ENCODE measurements at places on chromosomes 12 and 14.

DNA sequence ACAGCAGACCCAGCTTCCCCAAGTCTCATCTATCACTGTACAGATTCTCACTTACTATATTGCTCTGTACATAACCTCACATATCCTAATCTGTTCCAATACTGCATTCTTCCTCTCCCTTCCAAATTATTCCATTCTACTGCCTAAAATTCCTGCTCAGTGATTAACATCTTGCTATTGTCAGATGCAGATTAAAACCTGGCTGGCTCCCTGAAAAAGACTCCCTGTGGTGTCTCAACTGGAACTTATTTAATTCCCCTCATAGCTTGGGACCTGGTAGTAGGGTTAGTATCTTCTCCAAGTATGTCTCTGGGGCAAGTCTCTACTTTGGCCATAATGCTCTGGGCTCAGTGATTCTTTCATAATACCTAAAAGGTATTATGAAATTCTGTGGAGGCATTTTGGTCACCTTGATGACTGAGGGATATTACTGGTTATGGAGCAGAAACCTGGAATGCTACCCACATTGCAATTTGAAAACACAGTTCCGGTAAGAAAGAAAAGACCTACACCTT, 55.8 kb downstream of the PAWR start:
- no peak for DNase-seq

DNA sequence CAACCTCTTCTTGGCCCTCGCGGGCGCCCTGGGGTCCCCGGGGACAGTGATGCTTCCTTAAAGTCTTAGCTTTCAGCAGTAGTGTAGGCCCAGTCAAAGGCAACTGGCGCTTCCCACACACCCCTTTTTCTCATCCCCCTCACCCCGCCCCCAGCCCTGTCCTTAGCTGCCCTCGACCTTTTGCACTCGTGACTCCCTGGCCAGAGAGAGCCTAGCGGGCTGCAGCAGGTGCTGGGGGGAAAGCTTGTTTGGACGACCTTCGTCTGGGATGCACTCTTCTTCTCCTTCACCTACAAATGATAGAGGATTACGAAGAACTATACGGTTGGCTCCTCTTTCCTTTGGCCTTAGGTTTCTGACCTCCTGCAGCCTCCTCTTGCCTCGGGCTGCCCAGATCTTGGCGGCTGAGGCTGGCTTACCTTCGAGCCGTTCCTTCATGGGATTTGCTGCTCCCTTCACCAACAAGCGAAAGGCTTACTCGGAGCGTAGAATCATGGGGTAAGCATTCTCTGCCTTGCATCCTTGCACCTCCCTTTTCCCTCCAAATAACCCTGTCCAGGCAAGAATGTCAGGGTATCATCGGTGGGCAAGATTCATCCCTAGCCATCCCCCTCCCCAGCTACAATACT, 815 bp downstream of the COQ10A start:
- no peak for DNase-seq

- DNase-seq = no peak
Observed at GRCh38 chr12:71160585-71160984, 2.8 kb upstream of the TSPAN8 start.

DNA sequence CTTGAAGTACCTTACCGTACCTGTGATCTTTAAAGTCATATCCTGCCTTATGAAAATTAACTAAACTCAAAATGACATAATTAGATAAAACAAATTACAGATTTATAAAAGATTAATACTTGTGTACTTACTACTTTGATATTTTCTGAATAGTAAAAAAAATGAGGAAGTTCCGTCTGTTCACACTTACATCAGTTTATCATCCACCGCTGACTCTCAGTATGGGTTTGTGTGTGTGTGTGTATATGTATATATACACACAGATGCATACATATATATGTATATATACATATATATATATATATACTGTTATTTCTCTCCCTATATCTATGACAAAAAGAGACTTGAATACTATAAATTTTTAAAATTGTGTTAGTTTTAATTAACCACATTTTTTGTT, 65.0 kb upstream of the MON2 start:
- DNase-seq = no peak

DNA sequence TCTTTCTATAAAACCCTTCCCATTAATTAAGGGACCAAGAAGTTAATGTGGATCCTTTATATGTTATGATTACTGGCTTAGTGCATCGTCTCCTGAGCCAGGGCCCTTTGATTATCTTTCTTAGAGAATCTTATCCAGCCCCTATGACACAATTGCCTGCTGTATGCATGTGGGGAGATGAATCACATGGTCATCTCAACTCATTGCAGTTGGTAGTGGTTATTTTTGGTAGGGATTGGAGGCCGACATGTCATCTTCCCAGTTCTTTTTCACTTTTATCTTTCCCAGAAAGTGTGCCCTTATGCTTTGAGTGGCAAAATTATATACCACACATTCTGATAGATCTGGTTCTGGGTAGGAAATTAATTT, 26.0 kb downstream of the ZNF664 start:
- DNase-seq = no peak

DNA sequence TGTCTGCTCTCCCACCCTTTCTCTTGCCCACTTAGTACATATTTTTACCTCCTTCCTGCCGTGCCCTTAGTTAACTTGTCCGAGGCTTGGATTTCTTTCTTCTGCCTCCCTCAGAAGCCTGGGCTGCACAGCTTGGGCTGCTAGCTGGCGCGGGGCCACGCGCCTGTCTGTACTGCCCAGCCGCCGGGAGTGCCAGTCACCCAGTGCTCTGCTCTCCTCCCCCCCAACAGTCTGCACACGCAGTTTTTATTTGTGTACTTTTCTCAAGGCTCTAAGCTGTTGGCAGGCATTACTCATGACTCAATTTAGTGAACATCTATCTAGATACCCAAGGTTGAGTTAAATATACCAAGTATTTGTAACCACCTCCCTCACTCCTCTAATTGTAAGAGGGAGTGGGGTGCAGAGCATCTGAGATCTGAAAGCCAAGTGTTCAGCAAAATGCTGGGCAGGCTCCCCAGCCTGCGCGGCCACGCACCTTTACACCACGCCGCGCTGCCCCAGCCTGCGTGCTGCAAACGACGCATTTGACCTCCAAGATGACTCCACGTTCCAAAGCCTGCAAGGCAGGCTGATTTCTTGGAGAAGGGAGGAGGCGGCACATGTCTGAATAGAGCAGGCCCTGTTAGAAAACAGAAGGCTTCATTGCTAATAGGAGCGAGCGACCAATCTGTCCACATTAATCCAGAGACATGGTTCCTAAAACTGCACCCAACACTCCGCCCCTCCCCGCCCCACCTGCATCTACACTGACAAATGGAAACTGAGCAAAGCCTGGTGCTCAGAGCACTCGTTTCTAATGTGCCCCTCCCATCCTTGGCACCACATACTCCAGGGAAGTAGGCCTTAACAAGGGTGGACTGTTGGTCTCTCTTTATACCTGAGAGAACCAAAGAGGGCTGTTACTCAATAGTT, 18.2 kb upstream of the CACNA2D4 start:
- DNase-seq = no peak

- DNase-seq = no peak
Observed at GRCh38 chr12:57223191-57224165, 6.0 kb upstream of the SHMT2 start.

GRCh38 chr14:101828046-101828445, 66.5 kb downstream of the PPP2R5C start:
- no peak for DNase-seq

GRCh38 chr12:19245106-19245505, 115.6 kb downstream of the PLEKHA5 start:
- DNase-seq = no peak

GRCh38 chr12:20320552-20320951, 47.8 kb upstream of the PDE3A start:
- no peak for DNase-seq

GRCh38 chr12:16472631-16473030, 125.2 kb downstream of the MGST1 start:
- DNase-seq = no peak

DNA sequence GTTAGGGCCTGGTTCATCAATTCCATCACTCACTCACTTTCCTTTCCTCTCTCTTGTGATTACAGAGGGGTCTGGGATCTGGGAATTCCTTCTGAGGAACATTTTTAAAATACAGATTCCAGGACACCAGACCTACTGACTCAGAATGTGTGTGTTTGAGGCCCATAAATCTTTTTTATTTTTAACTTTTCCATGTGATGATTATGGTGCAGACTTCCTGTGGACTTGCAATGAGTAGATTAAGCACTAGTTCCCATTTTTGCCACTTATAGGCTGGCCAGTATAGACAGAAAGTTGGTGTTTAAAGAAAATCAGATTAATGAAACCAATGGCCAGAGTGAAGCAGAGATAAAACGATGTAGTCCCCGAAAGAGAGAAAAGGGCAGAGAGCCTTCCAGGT, 28.1 kb downstream of the SLC41A2 start:
- no peak for DNase-seq

- DNase-seq = no peak
Observed at GRCh38 chr12:132229193-132229760, 85.0 kb downstream of the NOC4L start.

GRCh38 chr14:100051543-100051942, 13.7 kb upstream of the EVL start:
- no peak for DNase-seq

GRCh38 chr14:68630611-68631393, 162.1 kb downstream of the ZFP36L1 start:
- DNase-seq = no peak

GRCh38 chr12:62760779-62761178, 174.2 kb downstream of the PPM1H start:
- DNase-seq = no peak

DNA sequence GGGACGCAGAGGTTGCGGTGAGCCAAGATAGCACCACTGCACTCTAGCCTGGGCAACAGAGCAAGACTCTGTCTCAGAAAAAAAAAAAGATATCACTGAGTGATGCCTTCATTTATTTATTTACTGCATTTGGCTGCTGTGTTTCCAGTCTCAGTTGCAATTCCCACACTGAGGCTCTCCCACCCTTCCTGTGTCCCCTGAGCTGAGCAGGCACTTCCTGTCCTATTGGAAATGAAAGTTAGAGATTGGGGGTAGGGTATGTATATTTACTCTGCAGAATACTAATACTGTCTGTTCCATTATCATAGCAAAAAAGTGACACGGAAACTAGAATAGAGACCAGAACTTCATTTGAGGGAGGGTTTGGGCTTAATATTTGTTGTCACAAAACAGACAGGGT, 1.6 kb upstream of the RBMS2 start:
- no peak for DNase-seq
